Stimulated activated naive B cell treated with anti-CD40 and anti-IgM and Interleukin-4, amounts not matched to agents 10 μg/mL and 1 μg/mL and 100 μg/mL, for 72 hours (primary cell): ENCODE measurements at places on chromosomes 12 and 14.

DNA sequence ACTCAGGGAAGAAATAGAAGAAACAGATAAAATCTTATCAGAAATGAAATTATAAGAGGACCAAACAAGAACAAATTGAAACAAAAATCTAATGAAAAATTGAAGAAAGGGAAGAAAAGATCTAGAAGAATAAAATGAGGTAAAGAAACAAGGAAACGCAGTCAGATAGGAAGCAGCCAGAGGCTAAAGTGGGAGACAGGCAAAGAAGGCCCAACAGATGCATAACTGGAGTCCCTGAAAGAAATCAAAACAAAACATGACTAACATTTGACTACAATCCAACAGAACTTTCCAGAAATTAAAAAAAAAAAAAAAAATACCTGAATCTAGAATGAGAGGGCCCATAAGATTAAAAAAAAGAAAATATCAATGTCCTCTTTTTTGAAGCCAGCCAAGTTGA, 65.6 kb downstream of the AMN start:
- no peak for DNase-seq

DNA sequence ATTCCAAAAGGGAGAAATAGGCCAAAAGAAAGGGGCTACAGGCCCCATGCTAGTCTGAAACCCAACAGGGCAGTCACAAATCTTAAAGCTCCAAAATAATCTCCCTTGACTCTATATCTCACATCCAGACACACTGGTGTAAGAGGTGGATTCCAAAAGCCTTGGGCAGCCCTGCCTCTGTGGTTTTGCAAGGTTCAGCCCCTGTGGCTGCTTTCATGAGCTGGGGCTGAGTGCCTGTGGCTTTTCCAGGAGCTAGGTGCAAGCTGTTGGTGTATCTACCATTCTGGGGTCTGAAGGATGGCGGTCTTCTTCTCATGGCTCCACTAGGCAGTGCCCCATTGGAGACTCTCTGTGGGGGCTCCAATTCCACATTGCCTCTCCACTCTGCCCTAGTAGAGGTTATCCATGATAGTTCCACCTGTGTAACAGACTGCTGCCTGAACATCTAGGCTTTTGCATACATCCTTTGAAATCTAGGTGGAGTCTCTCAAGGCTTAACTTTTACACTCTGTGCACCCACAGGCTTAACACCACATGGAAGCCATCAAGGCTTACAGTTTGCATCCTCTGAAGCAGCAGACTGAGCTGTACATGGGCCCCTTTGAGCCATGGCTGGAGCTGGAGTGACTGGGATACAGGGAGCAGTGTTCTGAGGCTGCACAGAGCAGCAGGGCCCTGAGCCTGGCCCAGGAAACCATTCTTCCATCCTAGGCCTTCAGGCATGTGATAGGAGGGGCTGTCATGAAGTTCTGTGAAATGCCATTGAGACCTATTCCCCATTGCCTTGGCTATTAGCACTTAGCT, 66.5 kb upstream of the ABCD2 start:
- DNase-seq, result no peak

GRCh38 chr14:56008150-56008549, 110.1 kb upstream of the PELI2 start:
- DNase-seq, result no peak

- no peak for DNase-seq
These were observed 12.2 kb upstream of the TESC start for GRCh38 chr12:117111386-117111785.

DNA sequence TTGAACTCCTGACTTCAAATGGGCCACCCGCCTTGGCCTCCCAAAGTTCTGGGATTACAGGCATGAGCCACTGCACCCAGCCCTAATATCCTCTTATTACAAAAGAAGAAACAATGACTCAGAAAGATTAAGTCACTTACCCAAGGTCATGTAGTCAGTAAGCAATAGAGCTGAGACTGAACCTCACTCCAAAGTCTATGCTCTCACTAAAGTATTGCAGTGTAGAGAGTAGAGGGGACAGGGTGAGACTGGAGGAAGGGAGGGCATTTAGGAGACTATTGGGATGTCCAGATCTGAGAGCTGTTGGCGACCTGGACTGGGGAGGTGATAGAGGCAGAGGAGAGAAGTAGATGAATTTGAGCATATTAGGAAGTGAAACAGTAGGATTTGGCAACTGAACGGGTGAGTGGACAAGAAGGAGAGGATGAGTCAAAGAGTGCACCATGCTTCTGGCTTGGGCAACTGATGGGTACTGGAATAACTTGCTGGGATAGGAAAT, 11.8 kb downstream of the P2RX7 start:
- DNase-seq, result no peak

GRCh38 chr14:95663226-95663797, 22.9 kb upstream of the TCL1B start:
- DNase-seq, result no peak

GRCh38 chr12:49344486-49345050, 2.1 kb upstream of the DNAJC22 start:
- DNase-seq, result no peak

GRCh38 chr14:50344876-50345563, 32.9 kb downstream of the DMAC2L start:
- DNase-seq, result no peak

GRCh38 chr12:46998811-46999368, 80.5 kb upstream of the PCED1B start:
- no peak for DNase-seq
